ENCODE measurements at places on chromosomes 1 and 21. TPM values are rescaled to one million over a fixed set of nuclear protein-coding genes. Genes with fewer than 3 reads are reported as not detected.

Gene ASH1L
- 35.4 TPM for total RNA-seq

Gene PRKAA2
- 4.9 TPM for total RNA-seq

Gene ESPN
- 1.7 TPM for total RNA-seq

Gene LCE1A
- not detected for total RNA-seq

Gene RGL1
- total RNA-seq, result 13.3 TPM

Gene KRTAP7-1
- total RNA-seq, result not detected

Gene TIE1
- 2.2 TPM for total RNA-seq

Gene KCNJ10
- total RNA-seq, result 0.47 TPM

Gene KIF21B
- total RNA-seq, result 28.9 TPM

Gene ZSWIM5
- 13.1 TPM for total RNA-seq

Gene KIAA0040
- 0.14 TPM for total RNA-seq

Gene LCE1D
- total RNA-seq, result not detected

Gene CFH
- total RNA-seq, result not detected

Gene TFAP2E
- 0.43 TPM for total RNA-seq

Gene LENEP
- 1.9 TPM for total RNA-seq

Gene CLCA4
- total RNA-seq, result not detected

Gene DPM3
- 80.0 TPM for total RNA-seq
